ENCODE measurements at places on chromosomes 16 and 17. TPM values are rescaled to one million over a fixed set of nuclear protein-coding genes. Genes with fewer than 3 reads are reported as not detected.

The SSTR5 gene
- not detected for total RNA-seq

The FOXO3B gene
- total RNA-seq = 2.3 TPM

The MT1F gene
- total RNA-seq = 4.7 TPM

DNA sequence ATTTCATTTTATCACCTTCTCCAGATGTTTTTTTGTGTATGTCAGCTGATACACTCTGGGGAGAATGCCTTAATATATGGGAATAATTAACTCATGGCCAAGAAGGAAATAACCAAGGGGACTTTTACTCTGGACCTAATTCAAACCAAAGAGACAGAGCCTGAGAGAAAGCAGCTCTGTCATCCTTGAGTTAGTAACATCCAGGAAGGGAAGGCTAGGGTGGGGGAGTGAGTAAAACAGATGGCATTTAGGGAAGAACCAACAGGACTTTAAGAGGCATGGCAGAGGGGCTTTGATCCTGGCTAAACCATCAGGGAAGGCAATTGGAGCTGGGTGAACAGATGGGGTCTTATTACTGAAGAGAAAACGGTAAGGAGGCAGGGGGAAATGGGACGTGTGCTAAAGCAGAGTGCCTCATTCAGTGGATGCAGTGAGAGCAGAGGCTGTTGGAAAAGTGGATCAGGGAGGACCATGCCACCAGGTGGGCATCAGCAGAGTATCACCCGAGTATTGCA lies 2.5 kb upstream of the SMPD3 start:
- H3K4me1 ChIP-seq = peaks cover 19% of the 10 kb centered on the region
- no peak for DNase-seq
- no peak overlapping the region for H3K27ac ChIP-seq
- no peaks in the 10 kb centered on the region for H3K36me3 ChIP-seq
- no peak overlapping the region for H3K4me3 ChIP-seq

DNA sequence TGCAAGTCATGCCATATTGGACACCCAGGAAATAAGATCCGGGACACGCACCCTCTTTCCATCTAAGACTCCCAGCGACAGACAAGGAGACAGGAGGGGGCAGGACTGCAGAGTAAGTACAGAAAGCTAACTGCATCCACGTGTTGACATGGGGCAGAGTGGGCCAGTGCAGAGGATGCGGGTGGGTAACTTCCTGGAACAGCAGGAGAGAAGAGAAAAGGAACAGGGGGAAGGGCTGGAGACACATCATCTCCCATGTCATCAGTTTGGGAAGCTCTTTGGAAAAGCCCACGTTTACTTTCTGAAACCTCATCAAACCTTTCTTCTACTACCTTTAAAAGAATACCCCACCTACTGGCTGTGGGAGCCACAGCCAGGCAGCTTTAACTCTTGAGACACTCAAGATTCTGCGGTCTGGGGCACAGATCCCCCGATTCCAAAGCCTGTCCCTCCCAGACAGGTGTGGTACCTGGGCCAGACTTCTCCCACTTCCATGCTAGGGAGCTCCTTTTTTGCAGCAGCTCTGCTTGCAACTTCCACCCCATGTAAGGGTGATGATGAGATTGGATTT lies 273.5 kb upstream of the RPL38 start:
- H3K27me3 ChIP-seq = no peaks in the 10 kb centered on the region
- no peaks in the 10 kb centered on the region for H3K36me3 ChIP-seq
- no peaks in the 10 kb centered on the region for H3K4me1 ChIP-seq

- H3K4me3 ChIP-seq = no peak overlapping the region
- H3K36me3 ChIP-seq = no peaks in the 10 kb centered on the region
- DNase-seq = no peak
- H3K27me3 ChIP-seq = no peaks in the 10 kb centered on the region
These were observed 8.1 kb upstream of the HS3ST6 start for GRCh38 chr16:1926271-1926670.
